ENCODE measurements at places on chromosomes 6 and 20. TPM values are rescaled to one million over a fixed set of nuclear protein-coding genes. Genes with fewer than 3 reads are reported as not detected.

The TMEM151B gene
- not detected for total RNA-seq

The GABBR1 gene
- 62.4 TPM for total RNA-seq

The BPIFB1 gene
- total RNA-seq = not detected

DNA sequence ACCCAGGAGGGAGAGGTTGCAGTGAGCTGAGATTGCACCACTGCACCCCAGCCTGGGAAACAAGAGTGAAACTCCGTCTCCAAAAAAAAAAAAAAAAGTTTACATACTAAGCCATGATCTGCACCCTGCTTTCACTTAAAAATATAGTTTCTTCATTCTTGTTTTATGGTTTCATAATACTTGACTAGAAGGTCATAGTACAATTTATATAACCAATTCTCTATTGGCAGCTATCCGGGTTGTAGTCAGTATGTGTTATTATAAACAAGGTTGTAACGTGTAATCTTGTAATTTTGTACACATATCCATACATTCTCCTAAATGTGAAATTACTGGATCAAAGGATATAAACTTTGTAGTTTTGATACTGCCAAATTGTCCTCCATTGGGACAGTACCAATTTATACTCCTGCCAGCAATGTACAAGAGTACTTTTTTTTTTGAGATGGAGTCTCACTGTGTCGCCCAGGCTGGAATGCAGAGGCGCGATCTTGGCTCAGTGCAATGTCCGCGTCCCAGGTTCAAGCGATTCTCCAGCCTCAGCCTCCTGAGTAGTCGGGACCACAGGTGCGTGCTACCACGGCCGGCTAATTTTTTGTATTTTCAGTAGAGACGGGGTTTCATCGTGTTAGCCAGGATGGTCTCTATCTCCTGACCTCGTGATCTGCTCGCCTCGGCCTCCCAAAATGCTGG is 144.8 kb downstream of the GJA10 start:
- DNase-seq = no peak

DNA sequence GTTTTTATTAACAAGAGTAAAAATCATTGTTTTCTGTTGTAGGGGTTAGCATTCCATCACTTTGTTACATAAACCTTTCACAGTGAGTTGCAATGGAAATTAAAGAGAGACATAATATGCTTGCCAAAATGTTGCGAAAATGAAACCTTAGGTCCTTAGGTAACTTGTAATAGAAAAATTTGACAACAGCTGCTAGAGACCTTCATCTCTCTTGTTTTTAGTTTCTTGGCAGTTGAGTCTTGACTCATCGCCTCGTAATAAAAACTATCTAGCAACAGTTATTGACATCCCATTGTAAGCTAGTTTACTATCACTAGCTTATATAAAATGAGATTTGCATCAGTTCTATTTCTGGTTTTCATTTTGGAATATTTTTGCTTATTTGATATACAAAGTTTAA is 179.0 kb upstream of the MMS22L start:
- no peak for DNase-seq

DNA sequence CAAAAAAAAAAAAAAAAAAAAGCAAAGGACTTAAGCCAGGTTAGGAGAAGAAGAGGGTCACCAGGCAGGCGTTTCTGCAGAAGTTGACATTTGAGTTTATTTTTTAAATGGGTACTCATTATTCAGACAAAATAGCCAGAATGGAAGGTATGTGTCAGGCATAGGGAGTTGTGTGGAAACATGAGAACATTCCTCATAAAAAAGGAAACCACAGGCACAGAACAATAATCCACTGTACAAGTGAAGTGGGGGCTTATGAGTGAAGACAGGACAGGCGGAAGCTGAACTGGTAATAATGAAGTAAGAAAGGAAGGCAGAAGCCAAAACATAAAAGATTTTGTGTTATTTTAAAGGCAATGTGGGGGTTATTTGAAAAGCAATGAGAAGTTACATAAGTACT is 104.6 kb downstream of the EPB41L2 start:
- DNase-seq = no peak

- DNase-seq = no peak
Observed at GRCh38 chr6:137911675-137912191, 44.7 kb downstream of the TNFAIP3 start.

GRCh38 chr6:105482227-105482844 is 79.5 kb upstream of the PREP start:
- no peak for DNase-seq

DNA sequence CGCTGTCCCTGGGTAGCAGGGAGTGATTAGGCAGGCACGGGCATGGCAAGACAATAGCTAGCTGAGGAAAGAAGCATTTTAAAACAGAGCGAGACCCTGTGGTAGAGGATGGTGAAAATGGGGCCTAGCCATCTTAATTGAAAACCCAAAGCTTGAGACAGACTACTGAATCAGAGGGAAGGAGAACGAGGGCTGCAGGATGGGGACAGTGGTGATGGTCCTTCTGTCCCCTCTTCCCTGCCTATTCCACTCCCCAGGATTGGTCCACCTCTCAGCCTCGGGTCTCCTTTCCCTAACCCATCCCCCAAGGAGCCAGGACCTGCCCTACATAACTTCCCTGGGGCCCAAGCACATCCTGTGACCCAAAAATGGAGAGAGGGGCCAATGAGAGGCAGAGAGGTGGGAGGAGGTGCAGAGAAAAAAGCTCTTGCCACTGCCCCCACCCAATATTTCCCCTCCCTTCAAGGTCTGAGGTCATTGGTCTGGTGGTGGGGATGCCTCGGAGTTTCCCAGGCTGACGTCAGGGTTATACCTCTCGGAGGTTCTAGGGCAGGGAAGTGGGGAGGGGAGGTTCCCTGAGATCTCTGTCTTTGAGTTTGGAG is 884 bp upstream of the CUTA start:
- no peak for DNase-seq

DNA sequence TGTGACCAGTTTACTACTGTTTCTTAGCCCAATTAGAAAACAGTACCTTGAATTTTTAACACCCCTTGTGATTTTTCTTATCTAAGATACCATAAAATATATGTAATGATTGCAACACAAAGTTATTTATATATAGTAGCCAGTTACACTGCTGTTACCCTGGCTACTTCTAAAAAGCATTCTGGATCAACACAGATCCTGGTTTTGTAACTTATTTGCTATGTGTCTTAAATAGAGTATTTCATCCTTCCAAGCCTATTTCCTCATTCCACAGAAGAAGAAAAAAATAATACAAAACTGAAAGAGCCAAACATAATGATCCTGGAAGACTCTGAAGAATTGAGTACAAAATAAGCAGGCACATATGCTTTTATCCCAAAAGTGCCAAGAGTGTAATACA is 19.0 kb upstream of the GSTA4 start:
- DNase-seq = no peak

GRCh38 chr20:57791966-57792365 is 82.2 kb upstream of the PMEPA1 start:
- no peak for DNase-seq

DNA sequence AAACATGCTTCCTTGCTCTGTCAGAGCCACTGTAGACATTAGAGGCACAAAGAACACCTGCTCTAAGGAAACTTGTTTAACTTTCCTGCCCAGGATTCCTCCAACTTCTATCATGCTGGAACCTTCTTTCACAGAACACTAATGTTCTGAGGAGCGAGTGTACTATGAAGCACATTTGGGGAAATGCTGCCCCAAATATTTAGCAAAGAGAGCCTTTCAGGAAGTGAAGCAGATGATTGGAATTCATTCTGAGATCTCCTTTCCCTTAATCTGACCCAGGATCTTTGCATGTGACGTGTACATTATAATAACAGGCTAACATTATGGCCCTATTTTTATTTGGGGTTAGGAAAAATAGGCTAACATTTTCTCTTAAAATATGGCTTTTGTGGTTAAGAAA is 21.0 kb upstream of the FYN start:
- no peak for DNase-seq

- no peak for DNase-seq
Observed at GRCh38 chr6:164897523-164898235, 411.7 kb downstream of the C6orf118 start.

DNA sequence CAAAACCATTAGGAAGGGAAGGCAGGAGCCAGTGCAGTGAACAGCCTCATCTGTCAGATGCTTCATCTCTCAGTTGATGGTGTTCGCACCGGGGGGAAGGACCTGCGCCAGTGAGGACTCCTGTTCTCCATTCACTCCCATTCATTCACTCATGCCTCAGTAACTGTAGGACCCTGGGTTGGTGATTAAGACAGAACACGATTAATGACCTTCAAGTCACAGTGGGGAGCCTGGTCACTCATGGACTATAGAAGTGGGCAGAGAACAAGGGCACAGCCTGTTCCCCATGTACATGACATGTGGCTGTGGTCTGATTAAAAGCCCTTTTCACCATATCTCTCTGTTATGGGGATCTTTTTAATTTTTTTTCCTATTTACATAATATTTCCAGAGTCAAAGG is 113.3 kb downstream of the RPS12 start:
- DNase-seq = no peak

DNA sequence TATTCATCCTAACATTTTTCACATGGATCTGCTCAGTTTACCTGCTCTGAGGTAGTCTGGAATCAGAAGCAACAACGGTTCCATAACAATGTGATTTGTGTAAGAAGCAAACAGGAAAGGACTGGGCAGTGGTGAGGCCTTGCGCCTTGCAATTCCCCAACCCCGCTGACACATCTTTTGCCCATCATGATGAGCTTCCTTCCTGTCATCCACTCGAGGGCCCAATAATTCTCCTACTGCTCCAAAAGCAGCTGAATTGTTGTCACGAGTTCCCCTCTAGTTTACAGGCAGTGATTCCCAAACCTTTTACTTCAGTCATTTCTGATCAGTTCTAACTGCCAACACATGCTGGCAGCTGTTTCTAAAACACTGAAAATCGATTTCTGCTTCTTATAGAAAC is 22.9 kb downstream of the STX7 start:
- no peak for DNase-seq

DNA sequence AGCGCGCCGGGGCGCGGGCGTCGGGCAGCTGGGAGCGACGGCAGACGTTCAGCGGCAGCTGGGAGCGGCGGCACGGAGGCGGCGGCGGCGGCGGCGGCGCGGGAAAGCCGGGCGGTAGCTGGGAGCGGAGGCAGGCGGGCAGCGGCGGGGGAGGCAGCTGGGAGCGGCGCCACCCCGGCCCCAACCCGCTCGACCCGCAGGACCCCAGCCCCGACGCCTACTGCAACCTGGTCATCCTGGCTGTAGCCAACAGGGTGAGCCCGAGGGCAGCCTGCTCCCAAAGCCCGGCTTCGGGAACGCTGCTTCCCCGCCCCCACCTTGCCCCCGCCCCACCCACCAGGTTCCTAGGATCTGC is 8.9 kb downstream of the CCM2L start:
- no peak for DNase-seq
